Large intestine (tissue), 12 donors: ENCODE measurements at places on chromosomes 16 and 17.

- no peak for DNase-seq
Observed at GRCh38 chr17:12133183-12133582, 112.5 kb downstream of the MAP2K4 start.

GRCh38 chr16:69544088-69544487, 21.7 kb upstream of the NFAT5 start:
- DNase-seq: no peak

- no peak for DNase-seq
Observed at GRCh38 chr16:9607515-9608230, 516.2 kb downstream of the HAPSTR1 start.

DNA sequence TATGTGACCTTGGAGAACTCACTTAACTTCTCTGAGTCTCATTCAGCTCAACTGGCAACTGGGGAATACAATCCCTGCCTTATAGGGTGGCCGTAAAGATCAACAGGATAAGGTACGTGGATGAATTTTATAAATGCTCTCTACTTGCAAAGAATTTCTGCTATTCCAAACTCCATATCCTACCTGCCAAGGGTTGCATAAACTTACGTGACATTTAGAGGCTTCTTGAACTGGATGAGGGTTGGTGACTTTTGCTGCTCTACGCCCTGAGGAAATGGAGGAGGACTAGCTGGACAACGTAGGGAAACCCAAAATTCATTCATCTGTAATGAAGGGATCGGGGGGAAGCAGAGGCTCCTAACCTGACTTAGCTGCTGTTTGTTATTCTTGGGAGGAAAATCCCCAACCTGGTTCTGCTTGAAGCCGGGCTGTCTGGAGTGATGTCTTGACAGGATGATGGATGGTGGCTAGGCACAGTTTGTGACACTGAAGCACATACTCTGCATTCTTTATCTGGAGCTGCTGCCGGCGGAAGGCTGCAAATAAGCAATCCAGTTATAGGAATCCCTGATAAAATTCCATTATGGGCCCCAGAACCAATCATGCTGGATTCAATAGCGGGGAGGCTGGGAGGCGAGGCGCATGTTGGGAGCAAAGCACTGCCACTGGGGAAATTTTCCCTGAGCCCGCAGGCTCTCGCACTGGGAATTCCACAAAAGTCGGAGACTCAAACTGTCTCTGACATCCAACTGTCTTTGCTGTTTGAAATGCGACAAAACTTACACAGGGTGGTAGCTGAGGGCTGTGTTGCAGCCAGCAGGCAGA, 94.7 kb upstream of the SDK2 start:
- no peak for DNase-seq

GRCh38 chr16:66486773-66487579, 59.9 kb downstream of the BEAN1 start:
- DNase-seq: no peak

GRCh38 chr16:9013508-9013864, 49.8 kb upstream of the USP7 start:
- no peak for DNase-seq

GRCh38 chr17:4009186-4009785, 45.0 kb upstream of the ATP2A3 start:
- no peak for DNase-seq

- no peak for DNase-seq
Observed at GRCh38 chr17:79212149-79213087, 137.8 kb downstream of the ENGASE start.

GRCh38 chr17:27663936-27664605, 33.1 kb downstream of the LGALS9 start:
- no peak for DNase-seq

DNA sequence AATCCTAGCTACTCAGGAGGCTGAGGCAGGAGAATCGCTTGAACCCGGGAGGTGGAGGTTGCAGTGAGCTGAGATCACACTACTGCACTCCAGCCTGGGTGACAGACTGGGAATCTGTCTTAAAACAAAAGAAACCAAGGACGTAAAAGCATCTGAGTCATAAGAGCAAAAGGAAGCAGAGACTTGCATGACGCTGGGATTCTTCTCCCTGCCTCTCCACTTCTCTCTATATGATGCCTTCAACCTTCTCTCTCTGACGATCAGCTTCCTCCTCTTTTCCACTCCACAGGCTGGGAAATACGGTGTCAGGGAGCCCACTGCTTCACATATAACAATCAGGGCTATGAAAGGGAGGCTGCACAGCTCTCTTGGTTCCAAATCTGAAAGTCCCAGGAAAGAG, 43.2 kb upstream of the CCL1 start:
- DNase-seq: no peak

- no peak for DNase-seq
Observed at GRCh38 chr16:79139799-79140198, 460.7 kb downstream of the MAF start.

GRCh38 chr16:65123396-65124211, 1.7 kb upstream of the CDH11 start:
- DNase-seq: peak; percentile 20

- DNase-seq: peak; percentile 37
Observed at GRCh38 chr17:47615766-47616424, 33.8 kb upstream of the KPNB1 start.

GRCh38 chr16:69851491-69852240, 89.5 kb downstream of the WWP2 start:
- no peak for DNase-seq

- peak; percentile 42 for DNase-seq
Observed at GRCh38 chr17:10149573-10150399, 48.6 kb downstream of the GAS7 start.

DNA sequence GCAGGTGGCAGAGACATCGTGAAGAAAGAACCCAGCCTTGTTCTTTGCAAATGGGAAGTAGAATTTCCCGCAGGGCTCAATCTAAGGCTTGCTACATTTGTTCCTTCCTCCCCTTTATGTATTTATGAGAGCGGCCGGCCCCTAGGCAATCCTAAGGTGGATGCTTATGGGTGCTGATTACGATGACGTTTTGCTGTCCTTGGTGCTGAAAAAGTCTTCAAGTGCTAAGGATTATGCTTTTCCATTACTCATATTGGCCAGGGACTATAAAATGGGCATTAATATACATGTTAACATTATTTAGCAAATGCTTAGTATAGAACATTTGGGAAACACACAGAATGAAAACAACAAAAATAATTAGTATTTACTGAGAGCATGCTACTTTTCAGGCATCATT, 313.3 kb upstream of the XYLT1 start:
- DNase-seq: peak; percentile 10

GRCh38 chr16:53121043-53121620, 66.3 kb downstream of the CHD9 start:
- no peak for DNase-seq

- DNase-seq: no peak
Observed at GRCh38 chr17:72411124-72411563, 290.3 kb downstream of the SOX9 start.

DNA sequence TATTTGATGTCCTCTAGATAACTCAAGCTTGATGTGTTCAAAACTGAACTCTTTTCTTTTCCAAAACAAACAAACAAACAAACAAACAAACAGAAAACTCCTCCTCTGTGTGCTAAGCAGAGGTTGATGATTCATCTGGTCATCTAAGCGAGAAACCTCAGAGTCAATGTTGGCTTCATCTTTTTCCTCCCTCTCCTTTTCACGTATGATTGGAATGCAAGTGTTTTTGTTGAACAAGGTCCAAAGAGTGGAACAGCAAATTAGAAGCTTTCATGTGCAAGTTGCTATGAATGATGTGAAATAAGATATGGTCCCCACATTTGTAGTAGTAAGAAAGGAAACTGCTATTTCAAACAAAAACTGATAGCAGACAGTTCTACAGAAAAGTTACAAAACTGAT, 52.5 kb downstream of the TBX4 start:
- DNase-seq: no peak

DNA sequence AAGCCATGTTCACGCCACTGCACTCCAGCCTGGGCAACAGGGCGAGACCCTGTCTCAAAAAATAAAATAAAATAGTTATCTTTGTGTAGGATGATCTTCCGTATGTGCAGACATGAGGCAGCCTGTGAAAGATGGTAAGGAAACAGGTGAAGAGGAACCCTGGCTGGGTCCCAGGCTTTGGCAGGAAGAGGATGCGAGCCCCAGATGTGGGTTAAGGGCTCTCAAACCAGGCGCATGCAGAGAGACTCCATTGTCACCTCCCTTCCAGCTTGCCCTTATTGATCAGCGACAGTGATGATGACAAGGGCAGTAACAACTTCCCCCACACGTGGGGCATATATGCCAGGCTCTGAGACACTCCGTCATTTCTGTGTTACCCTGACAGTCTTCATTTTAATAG, 106.8 kb downstream of the GNAO1 start:
- DNase-seq: no peak

DNA sequence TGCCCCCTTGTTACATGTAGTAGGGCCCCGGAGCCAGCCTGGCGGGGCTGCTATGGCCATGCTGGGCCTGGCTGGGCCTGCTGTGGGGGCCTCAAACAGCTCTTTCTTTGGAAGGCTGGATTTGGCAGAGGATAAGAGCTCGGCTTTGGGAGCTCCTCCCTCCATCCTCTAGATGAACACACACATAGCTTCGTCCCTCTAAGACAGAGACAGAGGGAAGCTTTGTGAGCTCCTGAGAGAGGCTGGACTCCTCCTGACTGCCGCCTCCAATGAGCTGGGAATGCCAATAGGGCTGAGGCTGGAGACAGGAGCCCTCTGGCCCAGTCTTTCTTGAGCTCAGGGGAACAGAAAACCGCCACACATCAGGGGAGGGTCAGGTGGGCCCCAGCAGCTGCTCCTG, 37.3 kb upstream of the CDC42EP4 start:
- DNase-seq: no peak

DNA sequence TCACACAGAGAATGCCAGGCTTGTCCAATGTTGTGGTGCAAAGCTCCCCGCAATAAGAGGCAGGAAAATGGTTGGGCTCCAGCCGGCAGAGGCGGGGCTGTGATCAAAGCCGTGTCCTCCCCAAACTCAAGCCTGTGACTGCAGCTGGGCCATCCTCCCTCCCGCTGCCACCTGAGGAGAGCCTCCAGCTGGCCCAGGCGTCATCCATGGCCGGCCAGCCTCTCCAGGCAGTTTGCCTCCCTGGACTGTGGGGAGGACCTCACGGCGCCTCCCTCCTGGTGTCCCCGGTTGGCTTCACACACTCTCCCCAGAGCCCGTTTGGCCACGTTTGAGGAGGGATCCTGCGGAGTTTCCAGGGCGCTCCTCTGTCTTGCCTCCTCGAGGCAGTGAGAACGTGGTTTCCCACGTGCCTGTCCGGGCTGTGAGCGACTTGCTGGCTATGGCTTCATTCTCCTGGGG, 134.1 kb downstream of the IRF8 start:
- no peak for DNase-seq

GRCh38 chr16:80029761-80030481, 429.4 kb upstream of the MAF start:
- no peak for DNase-seq

DNA sequence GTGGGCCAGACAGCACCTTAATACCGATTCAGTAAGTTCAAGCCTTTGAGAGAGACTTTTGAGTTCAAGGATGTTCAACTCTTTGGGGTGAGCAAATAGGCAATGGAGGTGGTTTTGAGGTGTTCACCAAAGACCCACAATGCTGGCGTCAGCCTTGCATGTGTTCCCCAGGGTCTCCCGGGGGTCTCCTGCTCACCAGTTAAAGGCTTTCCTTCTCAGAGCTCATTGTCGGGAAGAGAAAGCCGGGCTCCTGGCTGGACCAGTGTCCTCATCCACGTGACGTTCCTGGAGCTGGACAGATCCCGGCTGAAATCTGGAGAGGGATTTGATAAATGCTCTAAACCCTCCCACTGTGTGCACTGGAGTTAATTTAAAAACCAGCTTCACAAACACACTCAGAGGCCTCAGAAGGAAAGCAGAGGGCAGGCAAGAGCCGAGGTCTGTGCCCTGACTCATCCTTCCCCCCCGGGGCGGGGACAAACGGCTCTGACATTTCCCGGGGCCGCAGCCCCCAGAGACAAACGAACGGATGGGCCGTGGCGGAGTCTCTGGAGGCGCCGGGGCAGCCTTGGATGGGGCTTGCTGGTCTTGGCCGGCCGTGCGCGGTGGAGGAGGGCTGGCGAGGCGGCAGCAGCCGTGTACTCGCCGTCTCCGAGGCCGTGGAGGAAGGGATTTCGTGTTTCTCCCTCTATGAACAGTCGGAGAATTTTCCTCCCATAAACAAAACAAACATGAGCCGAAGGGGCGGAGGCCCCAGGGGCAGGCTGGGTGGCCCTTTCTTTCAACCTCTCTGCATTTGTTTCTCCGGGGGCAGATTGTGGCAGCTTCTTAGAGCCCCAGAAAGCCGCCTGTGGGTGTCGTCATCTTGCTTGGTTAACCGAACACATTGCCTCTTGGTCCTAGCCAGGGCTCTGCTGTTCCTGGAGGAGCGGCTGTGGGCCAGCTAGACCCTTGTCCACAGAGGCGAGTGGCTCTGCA, 94.2 kb downstream of the NTN1 start:
- peak; percentile 44 for DNase-seq

DNA sequence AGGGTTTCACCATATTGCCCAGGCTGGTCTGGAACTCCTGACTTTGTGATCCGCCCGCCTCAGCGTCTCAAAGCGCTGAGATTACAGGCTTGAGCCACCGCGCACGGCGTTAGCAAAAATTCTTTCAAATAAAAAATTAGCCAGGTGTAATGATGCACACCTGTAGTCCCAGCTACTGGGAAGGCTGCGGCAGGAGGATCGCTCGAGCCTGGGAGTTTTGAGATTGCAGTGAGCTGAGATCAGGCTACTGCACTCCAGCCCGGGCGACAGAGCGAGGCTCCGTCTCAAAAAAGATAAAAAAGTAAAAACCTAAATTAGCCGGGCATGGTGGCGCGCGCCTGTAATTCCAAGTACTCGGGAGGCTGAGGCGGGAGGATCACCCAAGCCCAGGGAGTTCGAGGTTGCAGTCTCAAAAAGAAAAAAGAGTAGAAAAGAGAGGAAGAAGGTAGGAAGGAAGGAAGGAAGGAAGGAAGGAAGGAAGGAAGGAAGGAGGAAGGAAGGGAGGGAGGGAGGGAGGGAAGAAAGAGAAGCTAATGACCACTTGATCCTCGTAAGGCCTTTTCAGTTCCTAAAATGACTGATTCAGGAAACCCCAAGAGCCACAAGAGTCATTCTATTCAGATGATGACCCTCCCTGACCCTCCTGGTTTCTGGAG, 59.2 kb downstream of the SRL start:
- no peak for DNase-seq

GRCh38 chr17:37551788-37552187, 57.4 kb downstream of the SYNRG start:
- DNase-seq: no peak
